ENCODE measurements at places on chromosomes 2 and 18.

- DNase-seq, result no peak
Measured at GRCh38 chr2:210309548-210310233, 5.3 kb downstream of the MYL1 start.

GRCh38 chr2:49988276-49988675, 834.0 kb upstream of the FSHR start:
- DNase-seq, result no peak

- DNase-seq, result no peak
Measured at GRCh38 chr18:70256184-70256583, 32.7 kb upstream of the SOCS6 start.

GRCh38 chr18:3889803-3890202, 439.8 kb downstream of the TGIF1 start:
- no peak for DNase-seq

DNA sequence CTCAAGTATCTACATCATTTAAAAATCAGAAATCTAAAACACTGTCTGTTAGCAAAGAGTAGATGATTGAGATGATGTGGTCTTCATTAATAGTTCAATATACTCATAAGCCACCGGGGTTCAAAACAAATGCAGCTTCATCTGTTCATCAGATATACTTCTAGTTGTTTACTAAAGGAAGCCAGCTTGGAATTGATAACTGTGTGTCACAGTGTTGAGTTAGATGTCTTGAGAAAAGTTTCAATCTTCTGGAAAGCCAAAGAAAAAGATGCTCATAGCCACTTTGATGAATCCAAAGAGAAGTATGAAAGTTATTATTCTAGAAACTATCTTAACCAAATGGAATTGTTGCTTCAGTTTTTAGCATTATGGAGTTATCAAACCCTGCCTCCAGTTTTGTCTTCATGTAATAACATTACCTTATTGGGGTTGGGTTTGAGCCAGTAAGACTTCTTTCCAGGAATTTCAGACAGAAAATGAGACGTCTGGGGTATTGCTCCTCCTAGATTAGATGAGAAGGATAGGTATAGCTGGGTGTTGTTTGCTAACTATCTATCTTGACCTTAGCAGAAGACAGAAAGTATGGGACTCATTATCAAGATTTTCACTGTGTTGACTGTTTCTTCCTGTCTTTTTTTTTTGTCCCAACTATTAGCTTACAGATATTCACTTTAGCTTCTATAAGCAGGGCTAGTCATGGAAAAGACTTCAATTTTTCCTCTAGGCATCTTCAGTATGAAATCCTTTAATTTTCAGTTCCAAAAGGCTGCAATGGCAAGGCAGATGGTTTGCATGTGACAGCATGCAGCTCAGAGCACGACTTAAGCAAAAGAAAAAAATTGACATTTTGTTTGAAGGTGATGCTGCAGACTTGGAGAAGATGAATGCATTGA, 66.5 kb downstream of the LNPK start:
- DNase-seq, result no peak

DNA sequence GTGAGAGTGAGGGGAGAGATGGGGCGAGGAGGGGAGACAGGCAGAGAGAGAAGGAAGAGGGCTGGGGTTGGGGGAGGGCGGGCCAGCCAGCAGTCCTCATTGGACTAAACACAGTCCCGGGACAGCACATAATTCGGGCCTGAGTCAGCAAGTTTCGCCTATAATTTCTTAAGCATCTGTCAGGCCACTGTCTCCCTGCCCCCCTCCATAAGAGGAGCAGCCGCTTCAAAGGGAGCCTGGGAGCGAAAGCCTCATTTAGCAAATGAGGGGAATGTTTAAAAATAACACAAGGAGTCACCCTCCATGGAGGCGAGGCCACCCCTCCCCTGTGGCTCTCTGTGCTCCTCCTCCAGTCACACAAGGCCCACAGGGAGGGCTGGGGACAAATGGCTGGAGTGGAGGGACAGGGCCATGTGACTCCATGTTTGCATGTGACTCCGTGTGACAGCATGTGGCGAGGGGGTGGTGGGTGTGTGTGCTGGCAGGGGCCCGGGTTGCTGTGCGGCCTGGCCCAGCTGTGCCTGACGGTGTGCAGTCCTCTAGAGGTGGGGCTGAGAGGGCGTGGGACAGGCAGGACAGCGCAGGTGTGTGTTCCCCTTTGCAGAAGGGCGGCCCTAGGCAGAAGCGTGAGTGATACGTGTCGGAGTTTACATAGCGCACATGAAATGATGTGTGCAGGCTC, 162.4 kb downstream of the CELF4 start:
- no peak for DNase-seq

- DNase-seq, result no peak
Measured at GRCh38 chr2:165876712-165877111, 76.9 kb downstream of the TTC21B start.

DNA sequence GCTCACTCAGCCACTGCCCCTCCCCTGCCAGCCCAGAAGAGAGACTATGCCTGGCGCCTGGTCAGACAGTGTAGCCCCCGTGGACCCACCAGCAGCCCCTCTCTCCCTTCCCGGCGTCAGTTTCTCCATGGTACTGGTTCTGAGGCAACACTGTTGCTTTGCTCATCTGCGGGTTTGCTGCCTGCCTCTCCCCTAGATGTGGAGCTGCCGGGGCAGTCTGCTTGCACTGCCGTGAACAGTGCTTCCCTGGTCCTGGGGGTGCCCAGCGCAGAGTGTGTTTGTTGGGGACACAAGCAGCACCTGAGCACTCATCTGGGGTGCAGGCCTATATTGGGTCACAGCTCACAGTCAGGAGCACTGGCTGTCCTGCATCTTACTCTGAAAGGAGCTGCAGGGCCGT, 309.9 kb downstream of the NDUFA10 start:
- no peak for DNase-seq

DNA sequence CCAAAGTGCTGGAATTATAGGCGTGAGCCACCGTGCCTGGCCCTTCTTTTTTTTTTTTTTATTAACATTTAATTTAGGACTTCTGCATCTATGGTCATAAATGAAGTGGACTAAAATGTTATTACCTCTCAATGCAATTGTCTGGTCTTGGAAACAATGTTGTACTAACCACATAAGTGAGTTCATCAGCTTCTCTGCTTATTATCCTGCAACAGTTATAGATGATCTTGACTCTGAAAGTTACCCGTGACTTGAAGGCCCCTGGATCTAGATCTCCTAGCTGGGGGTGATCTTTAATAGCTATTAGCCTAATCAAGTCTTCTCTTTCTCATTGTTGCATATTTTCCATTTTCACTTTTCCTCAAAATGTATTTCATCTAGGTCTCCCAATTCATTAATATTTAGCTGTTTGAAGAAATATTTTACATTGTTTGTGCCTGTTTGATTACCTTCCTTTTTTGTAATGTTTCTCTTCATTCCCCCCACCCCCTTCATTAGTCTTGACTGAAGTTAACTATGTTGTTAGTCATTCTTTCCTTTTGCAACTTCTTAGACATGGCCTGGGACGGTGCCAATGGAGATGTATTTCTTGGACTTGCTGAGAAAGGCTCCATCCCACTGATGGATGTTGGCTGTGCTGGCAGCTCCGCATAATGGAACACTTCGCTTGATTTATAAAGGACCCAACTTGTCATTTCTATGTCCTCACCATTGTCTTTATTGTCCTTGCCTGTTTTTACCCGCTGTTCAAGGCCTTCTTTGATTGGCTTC, 141.6 kb upstream of the RIOK3 start:
- DNase-seq, result no peak

DNA sequence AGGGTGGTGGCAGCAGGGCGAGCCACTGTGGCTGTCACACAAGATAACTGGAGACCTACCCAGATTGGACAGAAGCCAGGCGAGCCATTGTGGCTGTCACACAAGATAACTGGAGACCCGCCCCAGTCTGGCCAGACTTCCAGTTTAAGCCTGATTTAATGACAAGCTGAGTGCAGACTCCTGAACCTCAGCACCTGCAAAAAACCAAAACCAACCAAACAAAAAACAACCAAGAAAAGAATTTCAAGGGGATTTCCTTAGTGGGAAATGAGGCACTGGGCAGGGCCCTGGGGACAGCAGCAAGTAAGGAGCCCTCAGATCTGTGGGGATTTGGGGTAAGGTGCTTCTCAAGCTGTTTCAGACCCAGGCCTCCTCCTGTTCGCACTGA, 95.2 kb upstream of the BOD1L2 start:
- DNase-seq, result no peak

GRCh38 chr2:177402096-177402495, 9.5 kb downstream of the AGPS start:
- peak; percentile 54 for DNase-seq

DNA sequence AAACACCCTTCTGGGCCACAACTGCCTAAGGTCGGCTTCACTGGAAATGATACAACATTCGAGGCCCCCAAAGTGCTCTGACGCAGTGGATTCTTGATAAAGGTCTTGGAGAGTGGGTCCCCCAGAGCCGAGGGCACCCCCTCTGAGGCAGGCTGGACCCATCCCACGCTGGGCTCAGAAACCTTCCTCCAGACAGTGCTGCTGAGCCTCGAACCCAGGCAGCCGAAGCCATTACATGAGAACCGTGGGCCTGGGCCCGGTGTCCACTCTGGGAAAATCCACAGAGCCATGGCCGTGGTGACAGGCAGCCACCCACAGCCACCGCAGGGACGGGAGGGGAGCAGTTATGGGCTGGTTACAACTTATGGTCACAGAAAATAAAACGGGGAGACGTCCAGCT, 81.4 kb upstream of the ID2 start:
- DNase-seq, result no peak

DNA sequence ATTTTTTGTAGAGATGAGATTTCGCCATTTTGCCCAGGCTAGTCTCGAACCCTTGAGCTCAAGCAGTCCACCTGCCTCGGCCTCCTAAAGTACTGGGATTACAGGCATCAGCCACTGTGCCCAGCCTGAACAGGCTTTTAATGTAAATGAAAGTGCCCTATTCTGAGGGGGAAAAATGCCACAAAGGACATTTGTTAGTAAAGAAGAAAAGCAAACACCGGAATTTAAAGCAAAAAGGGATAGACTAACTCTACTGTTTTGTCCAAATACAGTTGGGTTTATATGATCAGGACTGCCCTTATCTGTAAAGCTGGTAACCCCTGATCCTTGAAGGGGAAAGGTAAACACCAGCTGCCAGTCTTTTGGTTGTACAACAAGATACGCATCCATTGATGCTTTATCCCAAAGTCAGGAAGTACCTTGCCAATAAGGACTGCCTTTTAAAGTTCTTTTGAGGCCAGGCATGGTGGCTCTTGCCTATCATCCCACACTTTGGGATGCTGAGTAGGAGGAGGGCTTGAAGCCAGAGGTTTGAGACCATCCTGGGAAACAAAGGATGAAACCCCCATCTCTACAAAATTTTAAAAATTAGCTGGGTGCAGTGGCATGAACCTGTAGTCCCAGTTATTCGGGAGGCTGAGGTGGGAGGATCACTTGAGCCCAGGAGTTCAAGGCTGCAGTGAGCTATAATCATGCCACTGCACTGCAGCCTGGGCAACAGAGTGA, 13.1 kb downstream of the CLEC4F start:
- no peak for DNase-seq

DNA sequence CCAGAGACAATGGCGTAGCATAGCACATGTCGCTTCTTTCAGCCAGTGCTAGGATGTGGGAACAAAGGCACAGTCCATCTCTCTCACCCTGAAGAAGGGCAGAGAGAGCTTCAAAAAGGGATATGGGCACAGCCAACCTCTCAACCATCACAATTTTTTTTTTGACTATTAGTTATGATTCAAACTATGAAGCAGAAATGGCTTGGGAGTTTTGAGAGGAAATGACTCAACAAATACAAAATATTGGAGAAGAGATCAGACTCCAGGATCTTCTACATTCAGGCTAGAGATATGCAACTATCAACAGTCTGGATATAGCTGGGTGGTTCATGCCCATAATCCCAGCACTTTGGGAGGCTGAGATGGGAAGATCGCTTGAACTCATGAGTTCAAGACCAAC, 109.1 kb downstream of the MCFD2 start:
- DNase-seq, result no peak

GRCh38 chr2:168961450-168962229, 60.5 kb downstream of the G6PC2 start:
- DNase-seq, result peak; percentile 94

GRCh38 chr2:178397002-178397605, 53.9 kb downstream of the PRKRA start:
- DNase-seq, result peak; percentile 81

DNA sequence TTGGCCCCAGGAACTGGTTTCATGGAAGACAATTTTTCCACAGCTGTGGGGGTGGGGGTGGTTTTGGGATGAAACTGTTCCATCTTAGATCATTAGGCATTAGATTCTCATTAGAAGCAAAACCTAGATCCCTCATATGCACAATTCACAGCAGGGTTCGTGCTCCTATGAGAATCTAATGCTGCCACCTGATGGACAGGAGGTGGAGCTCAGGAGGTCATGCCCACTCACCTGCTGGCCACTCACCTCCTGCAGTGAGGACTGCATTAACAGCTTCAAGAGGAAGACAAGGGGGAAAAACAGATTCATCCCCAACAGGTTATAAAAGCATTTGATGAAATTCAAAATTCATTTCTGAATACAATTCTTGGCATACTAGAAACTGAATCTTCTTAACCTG, 38.5 kb downstream of the THAP4 start:
- DNase-seq, result no peak

- DNase-seq, result no peak
Measured at GRCh38 chr18:45935591-45936335, 31.4 kb downstream of the EPG5 start.

All from Kasumi-1 (cell line).